EL (cell line): ENCODE measurements at places on chromosomes 1 and 21.

- DNase-seq = no peak
These were observed 37.3 kb downstream of the COL18A1 start for GRCh38 chr21:45442276-45442675.

DNA sequence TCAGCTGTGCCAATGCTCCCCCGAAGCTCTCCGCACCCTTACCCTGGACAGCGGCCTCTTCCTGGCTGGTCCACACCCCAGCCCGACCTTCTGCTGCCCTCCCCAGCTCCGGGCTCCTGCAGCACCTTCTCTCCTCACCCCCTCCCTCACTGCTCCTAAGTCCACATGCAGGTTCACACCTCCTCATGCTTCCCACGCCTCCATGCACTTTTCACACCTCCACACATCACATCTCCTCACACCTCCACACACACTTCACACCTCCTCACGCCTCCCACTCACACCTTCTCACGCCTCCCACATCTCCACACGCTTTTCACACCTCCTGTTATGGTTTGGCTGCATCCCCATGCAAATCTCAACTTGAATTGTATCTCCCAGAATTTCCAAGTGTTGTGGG, 18.9 kb downstream of the GPR137B start:
- DNase-seq = no peak

GRCh38 chr1:228697207-228698016, 37.9 kb upstream of the RHOU start:
- peak; percentile 29 for DNase-seq

GRCh38 chr1:203465146-203465798, 10.3 kb upstream of the PRELP start:
- no peak for DNase-seq

DNA sequence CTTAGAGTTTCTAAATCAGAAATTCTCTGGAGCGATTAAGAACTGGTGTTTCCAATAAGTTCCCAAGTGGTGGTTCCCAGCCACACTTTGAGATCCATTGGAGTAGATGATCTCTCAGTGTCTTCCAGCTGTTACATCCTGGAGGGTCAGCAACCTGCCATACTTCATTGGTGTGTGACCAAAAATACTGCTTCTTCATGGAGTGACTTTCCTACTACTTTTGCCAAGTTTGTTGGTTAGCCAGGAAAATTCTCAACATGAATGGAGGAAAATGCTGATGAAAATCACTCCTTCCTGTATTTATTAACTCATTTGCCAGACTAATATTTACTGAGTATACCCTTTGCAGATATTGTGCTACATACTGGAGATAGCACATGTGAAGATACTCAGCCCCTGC, 186.1 kb downstream of the FGGY start:
- no peak for DNase-seq

DNA sequence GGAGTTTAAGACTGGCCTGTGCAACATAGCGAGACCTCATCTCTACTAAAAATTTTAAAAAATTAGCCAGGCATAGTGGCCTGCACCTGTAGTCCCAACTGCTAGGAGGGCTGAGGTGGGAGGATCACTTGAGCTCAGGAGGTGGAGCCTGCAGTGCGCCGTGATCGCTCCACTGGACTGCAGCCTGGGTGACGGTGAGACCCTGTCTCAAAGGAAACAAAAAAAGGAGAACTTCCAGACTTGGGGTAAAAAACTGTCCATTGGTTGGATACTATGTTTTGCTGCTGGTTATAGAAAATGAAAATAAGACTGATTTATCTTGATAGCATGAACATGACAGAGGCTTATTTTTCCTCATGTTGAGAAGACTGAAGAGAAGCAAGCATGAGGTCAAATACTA, 79.4 kb downstream of the WDR4 start:
- no peak for DNase-seq

GRCh38 chr21:33059380-33059841, 10.5 kb upstream of the OLIG1 start:
- DNase-seq = no peak

DNA sequence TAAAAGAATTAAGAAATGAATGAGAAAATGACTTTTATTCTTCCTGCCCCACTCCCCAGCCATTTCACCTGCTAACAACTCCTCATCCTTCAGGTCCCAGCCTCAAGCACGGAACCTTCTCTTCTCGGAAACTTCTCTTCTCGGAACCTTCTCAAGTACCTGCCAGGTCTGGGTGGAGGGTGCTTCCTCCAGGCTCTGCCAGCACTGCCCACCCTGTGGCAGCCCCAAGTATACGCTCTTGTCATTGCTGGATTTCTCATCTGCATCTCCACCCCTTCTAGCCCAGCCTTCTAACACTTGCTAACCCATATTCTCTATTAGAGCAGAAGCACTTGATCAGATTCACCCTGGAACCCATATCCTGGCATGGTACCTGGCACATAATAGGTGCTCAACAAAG, 3.9 kb upstream of the IFFO2 start:
- no peak for DNase-seq

GRCh38 chr1:90550626-90551406, 166.3 kb downstream of the BARHL2 start:
- no peak for DNase-seq

- DNase-seq = no peak
These were observed 121.9 kb upstream of the CDC42BPA start for GRCh38 chr1:227440182-227440581.

GRCh38 chr1:213585959-213586586, 401.7 kb upstream of the PROX1 start:
- DNase-seq = no peak

DNA sequence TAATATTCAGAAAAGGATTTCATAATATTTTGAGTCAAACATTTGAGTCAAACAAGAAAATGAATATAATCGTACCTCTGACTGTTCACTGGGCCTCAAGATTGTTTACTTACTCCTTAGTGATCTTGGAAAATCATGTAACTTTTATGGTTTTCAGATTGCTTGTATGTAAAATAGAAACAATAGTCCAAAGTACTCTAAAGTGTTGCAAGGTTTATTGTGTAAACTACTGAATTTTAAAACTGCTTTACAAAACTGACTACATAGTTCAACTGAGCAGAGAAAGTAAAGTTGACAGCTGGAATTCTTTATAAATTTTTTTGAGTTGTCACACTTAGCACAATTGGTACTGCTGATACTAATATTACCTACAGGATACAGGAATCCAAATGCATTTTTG, 931.0 kb downstream of the NCAM2 start:
- no peak for DNase-seq

- no peak for DNase-seq
These were observed 225.5 kb upstream of the ADAMTS5 start for GRCh38 chr21:27192281-27192949.

DNA sequence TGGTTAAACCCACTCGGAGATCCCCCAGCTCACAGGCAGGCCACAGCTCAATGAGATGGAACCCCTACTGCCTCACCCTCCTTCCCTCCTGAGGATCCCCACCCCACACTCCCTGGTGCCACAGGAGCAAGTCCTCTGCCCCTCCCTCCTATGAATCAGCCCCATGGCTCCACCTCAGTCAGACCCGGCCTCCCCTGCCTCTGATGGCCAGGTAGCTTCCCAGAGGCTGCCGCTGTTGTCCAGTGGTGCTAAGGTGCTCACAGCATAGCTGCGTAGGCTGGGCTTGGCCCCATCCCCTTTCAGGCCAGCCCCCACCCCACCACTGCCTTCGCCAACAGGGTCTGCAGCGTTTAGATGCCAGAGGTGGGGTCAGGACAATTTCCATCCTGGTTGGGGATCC, 98.5 kb upstream of the IGSF21 start:
- no peak for DNase-seq

DNA sequence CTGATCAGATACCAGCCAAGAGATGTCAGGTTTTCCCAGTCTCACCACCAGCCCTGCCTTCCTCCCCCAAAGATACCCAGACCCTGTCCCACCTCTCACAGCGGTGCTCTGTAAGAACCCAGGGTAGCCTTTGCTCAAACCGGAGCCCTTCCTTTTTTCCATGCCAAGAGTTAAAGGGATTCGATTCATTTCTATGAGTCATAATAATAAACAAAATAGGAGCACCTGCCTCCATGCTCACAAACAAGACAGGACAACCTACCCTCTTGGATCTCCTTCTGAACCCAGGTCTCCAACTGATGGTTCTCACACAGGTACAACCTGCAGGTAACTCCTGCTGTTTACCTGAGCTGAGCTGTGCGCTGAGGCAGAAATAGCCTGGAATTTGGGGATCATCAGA, 5.9 kb upstream of the ATP1A2 start:
- no peak for DNase-seq

DNA sequence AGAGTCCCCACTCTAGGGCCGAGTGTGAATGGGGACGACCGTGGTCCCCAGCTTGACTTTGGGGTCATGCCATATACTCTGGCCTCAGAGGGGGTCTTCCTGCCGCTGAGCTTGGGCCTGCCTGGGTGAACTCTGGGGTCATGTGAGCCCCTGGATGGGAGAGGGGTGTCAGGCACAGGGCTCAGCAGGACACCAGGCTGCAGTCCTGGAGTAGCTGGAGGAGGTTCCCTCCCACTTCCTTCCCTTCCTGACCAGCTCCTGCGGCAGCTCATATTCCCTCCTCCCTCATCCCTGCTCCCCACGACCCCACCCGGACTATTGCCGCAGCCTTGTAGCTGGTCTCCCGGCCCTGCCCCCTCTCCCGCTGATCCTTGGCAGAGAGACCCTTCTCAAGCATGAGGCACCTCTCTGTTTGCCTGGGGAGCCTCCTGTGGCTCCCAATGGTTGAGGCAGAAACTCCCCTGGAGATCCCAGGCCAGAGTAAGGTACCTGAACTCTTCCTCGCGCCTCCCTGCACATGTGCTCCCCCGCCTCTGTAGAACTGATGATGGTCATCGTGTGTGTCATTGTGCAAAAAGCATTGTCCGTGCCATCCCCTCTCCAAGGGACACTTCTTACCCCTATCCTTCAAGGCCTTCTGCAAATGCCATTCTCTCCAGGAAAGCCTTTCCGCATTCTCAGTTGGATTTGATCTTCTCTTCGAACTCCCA, 1.8 kb downstream of the TNFRSF1B start:
- no peak for DNase-seq

GRCh38 chr1:74772945-74773344, 40.0 kb downstream of the TYW3 start:
- no peak for DNase-seq

- DNase-seq = no peak
These were observed 9.4 kb upstream of the BACH1 start for GRCh38 chr21:29289317-29289716.

- DNase-seq = no peak
These were observed 46.5 kb upstream of the CNN3 start for GRCh38 chr1:94973309-94973922.

- no peak for DNase-seq
These were observed 68.6 kb downstream of the SPAG17 start for GRCh38 chr1:118116401-118116800.

DNA sequence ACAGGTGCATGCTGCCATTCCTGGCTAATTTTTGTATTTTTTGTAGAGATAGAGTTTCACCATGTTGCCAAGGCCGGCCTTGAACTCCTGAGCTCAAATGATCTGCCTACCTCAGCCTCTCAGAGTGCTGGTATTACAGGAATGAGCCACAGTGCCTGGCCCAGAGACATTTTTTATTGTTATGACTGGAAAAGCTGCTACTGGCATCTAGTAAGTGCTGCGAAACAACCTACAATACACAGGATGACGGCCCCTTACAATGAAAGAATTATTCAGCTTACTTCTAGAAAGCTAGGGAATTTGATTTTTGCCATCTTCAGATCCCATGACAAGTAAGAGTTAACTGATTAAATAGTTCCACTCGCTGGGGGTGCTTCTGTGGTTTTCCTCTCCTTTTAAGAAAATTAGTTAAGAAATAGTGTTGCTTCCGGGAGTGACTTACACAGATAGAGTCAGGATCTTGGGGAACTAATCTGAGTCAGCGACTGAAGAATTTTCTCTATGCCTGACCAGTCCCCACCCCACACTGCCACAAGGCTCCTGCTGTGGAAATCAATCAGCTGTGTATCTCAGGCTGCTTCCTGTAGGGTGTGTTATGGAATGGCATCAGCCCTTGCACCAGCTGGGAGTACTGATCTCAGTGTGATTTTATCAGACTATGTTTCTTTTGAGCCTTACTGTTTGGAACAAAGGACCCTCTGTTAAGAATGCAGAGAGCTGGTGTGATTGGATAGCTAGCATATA, 93.0 kb upstream of the BMP8A start:
- peak; percentile 99 for DNase-seq

GRCh38 chr1:51247499-51247898, 11.4 kb downstream of the RNF11 start:
- no peak for DNase-seq

DNA sequence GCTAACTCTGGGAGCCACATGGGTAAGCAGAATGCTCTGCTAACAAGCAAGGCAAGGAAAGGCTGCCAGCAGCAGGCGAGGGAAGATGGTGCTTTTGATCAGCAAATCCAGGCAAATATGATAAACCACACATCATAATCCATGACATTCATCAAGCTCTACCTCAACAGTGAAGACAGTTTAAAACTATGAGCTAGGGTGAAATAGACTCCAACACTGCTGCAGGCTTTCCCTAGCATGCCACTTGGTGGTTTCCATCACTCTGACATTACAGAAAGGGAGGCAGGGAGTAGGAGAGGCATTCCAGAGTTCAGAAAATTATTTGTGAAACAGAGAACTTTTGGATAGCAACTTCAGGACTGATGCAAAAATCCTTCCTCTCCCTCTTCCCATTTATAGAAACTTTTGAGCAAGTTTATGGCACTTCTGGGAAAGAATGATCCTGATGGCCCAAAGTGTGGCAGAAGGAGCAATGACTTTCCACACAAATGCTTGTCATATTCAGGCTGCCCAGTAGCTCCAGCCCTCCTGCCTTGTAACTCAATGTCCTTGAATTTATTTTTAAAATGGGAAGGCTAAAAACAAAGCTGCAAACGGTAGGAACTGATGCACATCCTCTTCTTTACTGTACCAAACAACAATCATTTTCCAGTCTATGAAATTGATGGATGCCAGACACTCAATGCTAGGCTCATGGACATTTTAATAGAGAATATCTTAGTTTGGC, 70.8 kb downstream of the SMYD2 start:
- no peak for DNase-seq

- no peak for DNase-seq
These were observed 12.5 kb downstream of the H6PD start for GRCh38 chr1:9246841-9247785.

DNA sequence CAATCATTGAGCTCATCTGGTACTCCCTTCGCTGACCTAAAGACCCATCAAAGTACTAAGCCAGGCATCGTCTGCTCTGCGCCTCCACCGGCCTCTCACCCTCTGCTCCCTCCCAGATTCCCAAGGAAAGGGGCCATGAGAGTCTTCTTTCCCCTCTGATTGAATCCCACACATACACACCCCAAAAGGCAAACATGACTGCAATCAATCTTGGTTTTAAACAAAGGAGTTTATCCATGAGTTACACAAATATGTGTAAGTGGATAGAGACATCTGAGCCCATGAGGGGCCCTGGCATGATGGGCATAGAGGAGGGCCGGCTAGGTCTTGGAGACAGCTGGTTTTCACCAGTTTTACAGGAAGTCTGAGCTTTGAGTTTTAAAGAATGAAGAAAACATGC, 50.9 kb downstream of the CAPN2 start:
- DNase-seq = no peak

- no peak for DNase-seq
These were observed 3.6 kb downstream of the PEA15 start for GRCh38 chr1:160208557-160209320.

- DNase-seq = peak; percentile 84
These were observed at the start of gene GREM2 for GRCh38 chr1:240611619-240612480. TSS of gene GREM2 (minus strand) at chr1:240612155. CDS start at chr1:240493475, 118,680 bp downstream.
